ENCODE measurements at places on chromosomes 12 and 14. TPM values are rescaled to one million over a fixed set of nuclear protein-coding genes. Genes with fewer than 3 reads are reported as not detected.

Gene DAAM1
- total RNA-seq = 32.0 TPM

Gene MUCL1
- not detected for total RNA-seq

Gene ANO4
- 0.12 TPM for total RNA-seq

DNA sequence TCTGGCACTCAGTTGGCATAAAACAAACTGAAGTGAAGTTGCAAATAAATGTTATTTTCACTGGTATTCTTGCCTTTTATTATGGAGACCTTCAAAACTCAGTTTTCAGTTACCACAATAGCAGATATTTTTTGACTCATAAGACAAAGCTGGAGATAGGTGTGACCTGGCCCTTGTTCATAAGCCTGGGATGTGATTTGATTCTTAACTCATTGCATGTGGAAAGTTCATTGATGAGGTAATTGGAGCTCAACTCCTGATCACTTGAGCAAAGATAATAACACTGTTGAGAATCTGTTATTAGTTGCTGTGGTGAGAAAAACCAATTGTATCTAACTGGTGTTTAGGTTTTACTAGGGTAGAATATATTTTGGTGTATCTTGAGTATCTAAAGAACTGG is 105.1 kb downstream of the AEBP2 start:
- DNase-seq = no peak

DNA sequence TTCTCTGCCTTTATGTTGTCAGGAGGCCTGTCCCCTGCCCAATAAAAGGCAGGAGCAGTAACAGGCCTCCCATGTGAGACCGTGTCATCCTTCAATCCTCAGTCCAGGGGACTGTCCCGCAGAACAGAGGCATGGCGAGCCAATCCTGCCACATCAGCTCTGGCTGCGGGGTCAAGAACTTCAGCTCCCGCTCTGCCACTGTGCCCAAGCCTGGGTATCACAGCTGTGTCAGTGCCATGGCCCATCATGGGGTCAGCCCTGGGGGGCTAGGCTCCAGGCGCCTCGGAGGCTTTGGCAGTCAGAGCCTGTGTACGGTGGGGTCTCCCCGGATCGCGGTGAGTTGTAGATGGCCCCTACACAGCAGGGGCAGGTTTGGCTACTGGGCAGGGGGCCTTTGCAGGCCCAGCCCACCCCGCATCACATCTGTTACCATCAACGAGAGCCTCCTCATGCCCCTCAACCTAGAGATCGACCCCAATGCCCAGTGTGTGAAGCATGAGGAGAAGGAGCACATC is 19.9 kb upstream of the KRT83 start:
- DNase-seq = no peak

DNA sequence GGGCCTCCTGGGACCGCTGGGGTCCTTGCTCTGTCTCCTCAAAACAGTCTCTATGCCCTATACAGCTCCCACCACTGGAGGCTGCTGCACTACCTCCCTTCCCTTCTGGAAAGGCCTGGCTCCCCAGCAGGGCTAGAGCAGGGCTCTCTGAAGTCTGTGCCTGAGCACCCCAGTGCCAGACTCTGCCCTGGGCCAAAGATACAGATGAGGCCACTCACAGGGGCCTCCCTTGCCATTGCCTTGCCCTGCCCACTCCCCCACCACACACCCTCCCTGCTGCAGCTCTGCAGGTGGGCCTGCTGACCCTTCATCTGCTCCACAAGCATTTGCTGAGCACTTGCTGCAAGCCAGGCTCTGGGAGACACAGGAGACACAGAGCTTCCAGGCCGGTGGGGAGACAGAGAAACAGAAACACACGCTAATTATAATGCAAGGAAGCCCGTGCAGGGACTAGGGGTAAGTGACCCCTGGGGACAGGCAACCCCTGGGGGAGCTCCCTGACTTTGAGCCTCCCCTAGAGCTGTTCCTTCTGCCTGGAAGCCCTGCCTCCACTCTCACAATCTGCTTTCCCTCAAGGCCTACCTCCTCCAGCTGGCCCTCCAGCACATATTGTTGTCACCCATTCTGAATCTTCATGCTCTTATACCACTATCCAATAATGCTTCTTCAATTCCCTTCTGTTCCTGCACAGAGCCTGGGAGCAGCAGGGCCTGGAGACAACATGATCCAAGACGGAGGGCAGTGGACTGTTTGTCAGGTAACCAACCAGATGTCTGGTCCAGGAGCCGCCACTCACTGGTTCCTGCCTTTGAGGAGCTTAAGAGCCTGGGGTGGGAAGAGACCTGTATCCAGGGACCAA is 32.6 kb upstream of the PNMA1 start:
- DNase-seq = no peak

GRCh38 chr14:61256826-61257468 is 24.2 kb downstream of the TMEM30B start:
- DNase-seq = peak; percentile 84

DNA sequence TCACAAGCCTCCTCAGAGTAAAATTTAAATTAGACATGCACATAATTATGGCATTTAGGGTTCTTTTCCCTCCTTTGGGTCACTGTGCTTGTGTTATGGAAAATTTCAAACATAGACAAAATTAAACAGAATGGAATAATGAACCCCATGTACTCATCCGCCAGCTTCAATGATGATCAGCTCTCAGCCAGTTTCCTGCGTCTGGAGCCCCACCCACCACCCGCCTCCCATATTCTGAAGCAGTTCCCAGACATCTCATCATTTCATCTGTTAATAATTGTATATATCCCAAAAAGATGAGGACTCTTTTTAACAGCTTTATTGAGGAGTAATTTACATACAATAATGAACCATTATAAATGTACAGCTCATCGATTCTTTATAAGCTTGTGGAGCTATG is 128.2 kb downstream of the EML1 start:
- DNase-seq = no peak

- DNase-seq = peak; percentile 30
Measured at GRCh38 chr12:77941401-77941800, 110.7 kb downstream of the NAV3 start.

DNA sequence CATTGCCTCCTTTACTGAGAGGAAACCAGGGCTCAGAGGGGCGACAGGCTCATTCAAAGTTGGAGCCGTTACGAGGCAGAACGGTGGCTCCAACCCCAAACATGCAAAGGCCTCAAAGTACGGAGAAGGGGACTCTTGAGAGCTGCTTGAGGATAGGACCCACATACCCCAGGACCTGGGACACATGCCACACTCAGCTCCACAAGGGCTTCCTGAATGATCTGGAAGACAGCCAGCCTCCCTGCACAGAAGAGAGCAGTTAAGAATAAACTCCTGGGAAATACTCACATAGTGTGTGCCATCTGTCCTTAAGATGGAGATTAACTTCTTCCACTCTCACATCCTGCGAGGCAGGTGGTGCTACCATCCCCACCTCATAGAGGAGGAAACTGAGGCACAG is 26.6 kb upstream of the NXPH4 start:
- DNase-seq = peak; percentile 29

GRCh38 chr12:52216100-52216499 is 16.9 kb upstream of the KRT7 start:
- DNase-seq = peak; percentile 43

DNA sequence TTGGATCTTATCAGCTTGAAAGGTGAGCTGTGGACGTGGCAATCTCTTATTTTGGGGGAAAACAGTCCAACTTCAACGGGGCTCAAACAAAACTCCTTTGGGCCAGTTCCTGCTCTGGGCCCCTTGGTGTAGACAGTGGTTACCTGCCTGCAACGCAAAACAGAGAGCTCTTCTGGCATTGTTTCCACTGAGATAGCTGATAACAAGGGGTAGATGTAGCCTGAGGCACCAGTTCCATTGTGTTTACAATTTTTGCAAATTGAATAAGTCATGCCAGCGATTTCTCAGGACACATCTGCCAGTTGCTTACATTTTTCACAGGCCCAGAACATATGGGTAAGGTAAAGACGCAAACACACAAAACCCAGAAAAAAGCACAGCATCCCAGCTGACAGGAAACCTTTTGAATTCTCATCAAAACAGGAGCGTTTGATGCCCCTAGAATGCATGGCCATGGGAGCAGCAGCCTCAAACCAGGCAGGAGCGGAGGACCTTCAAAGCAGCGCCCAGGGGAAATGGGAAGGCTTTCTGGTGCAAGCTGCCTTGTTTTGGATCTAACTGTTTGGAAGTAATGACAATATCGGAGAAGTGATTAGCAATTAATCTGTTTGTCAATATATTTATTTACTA is 259.7 kb downstream of the AACS start:
- DNase-seq = no peak

DNA sequence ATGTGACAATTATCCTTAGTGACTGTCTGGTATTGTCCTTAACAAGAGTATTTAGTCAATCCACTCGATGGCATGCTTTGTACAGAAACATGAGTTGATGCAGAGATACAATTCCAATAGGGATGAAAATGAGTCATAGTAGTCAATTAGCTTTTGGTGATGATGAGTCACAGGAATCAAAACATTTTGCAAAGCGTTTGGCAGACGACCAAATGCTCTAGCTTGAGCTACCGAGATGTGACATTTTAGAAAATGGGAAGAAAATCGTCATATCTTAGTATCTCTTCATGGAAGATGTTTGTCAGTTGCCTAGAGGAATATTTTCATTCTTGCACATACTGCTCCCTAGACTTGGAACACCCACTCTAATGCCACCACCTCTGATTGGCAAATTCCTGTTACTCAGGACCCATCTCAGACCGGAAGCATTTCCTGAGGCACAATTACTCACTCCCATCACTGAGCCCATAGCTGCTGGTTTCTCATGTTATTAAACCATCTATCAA is 95.0 kb downstream of the LMNTD1 start:
- DNase-seq = peak; percentile 91

- DNase-seq = no peak
Measured at GRCh38 chr12:18750085-18750484, 12.2 kb downstream of the CAPZA3 start.

GRCh38 chr14:101215927-101216326 is 312.4 kb upstream of the RTL1 start:
- no peak for DNase-seq

- no peak for DNase-seq
Measured at GRCh38 chr12:112938751-112939150, 477 bp downstream of the OAS3 start.

DNA sequence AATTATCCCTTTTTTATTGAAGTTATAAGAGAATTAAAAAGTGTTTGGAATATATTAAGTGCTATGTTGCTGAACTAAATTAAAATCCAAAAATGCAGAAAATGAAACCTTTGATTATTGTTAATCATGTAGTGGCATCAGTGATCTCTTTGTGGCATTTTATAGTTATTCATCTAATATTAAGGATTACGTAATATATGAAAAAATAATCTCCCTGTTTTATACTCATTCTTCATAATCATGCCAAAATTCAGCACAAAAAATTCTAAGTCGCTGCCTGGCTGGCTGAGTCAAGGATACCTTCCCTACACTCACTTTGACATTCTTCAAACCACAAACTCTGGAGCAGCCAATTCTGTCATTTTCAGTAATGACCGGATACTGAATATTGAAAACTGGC is 63.7 kb downstream of the ARL1 start:
- DNase-seq = no peak

GRCh38 chr12:119020406-119021360 is 39.3 kb downstream of the SRRM4 start:
- no peak for DNase-seq

DNA sequence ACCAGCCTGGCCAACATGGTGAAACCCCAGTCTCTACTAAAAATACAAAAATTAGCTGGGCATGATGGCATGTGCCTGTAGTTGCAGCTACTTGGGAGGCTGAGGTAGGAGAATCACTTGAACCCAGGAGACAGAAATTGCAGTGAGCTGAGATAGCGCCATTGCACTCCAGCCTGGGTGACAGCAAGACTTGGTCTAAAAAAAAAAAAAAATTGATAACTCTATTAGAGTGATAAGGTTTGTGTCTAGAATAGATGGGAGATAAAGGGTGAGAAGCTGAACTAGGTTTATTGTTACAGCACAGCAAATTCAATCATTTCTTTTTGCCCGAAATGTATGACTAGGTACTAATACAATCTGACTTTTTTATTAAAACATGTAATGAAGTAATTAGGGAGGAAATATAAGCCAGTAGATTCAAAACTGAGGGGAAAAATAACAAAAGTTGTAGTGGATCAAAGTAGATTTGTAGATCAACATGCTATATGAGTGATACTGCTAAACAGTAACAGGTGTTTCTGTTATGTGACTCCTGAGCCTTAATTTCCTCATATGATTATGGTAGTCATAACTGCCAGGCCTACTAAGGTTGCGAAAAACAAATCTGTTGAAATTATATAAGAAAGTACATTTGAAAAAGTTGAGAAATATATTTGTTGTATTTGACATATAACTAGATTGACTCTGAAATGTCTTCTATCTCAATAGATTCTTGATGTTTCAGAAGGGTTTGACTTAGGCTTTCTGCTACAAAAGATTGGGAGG is 83.6 kb downstream of the WNK1 start:
- DNase-seq = no peak

- DNase-seq = no peak
Measured at GRCh38 chr12:72139411-72139810, 132.8 kb upstream of the TRHDE start.

DNA sequence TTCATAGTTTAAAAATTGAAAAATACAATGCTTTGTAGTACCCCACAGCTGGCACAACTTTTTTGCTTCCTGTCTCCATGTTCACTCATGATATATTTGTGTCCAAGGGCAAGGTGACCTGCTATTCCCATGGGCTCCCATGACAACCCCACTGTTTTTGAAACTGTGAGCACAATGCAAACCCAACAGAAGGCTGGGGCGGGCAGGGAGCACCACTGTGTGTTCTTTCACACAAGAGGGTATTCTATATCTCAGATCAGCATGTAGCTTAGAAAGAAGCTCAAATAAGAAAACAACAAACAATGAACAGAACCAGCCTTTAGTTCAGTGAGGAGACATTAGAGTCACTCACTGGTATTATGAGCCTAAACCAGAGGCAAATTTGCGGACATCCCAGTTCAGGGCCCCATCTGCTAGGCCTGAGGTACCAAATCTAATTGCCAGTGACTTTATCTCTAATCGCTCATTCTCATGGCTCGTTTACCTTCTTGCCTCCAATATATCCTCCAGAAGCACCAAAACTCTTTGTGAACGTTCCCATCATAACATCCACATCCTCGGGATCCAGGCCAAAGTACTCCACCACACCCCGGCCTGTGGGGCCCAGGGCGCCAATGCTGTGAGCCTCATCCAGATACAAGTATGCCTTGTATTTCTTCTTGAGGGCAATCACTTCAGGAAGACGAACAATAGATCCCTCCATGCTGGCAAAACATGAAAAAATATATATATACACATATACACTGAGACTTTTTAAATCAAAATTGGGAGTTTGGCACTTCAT is 56.4 kb upstream of the ISM2 start:
- peak; percentile 60 for DNase-seq

GRCh38 chr12:80714055-80714454 is 2.7 kb upstream of the MYF5 start:
- no peak for DNase-seq

- DNase-seq = no peak
Measured at GRCh38 chr12:122097584-122097926, 19.0 kb downstream of the MLXIP start.

DNA sequence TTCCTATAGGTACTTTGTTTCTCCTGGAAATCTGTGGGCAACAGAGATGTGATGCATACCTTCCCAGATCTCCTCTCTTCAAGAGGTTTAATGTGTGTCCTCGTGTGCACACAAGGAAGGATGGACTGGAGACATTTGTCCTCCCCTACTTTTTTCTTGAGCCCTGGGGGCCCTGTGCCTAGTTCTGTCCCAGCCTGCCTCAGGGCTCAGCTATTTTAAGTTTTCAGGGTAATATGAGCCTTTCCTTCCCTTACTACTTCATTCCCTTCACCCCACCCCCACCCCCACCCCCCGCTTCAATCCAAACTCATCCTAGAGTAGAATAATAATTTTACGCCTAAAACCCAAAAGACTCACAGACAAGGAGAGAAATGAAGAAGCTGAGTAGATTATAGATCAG is 446 bp downstream of the STAC3 start:
- no peak for DNase-seq
